Mesenteric fat pad (tissue), 1 donor: ENCODE measurements at places on chromosomes 11 and 22. TPM values are rescaled to one million over a fixed set of nuclear protein-coding genes. Genes with fewer than 3 reads are reported as not detected.
A peak's percentile ranks its signal among the peaks of the same experiment; 100 is the strongest.

The APOL5 gene
- not detected for total RNA-seq

The TEX12 gene
- not detected for total RNA-seq

The MAPK8IP2 gene
- 0.58 TPM for total RNA-seq

The MPEG1 gene
- 71.5 TPM for total RNA-seq

The B3GAT1 gene
- 0.32 TPM for total RNA-seq

The HIPK3 gene
- total RNA-seq, result 219 TPM

The NCAM1 gene
- total RNA-seq, result 3.1 TPM

The AIP gene
- total RNA-seq, result 39.5 TPM

The IGLL1 gene
- not detected for total RNA-seq

The TMPRSS4 gene
- not detected for total RNA-seq

DNA sequence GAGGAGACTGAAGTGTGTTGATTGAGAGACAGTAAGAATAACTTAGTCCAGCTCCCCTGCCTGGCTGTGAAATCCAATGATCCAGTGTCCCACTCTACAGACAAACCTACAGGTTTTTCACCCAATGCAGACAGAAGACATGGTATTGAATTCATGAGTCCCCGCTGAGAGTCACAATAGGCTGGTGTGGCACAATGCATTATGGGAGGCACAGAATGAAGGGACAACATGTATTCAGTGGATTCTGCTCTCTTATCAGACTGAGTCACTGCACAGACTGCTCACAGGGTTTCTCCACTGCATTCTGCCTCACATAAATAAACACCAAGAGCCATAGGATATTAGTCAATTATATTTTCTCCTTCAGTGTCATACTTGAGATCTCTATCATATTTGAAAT, 55.2 kb upstream of the TOP3B start:
- DNase-seq, result no peak

GRCh38 chr22:50269573-50269969, 609 bp downstream of the MAPK11 start:
- DNase-seq, result no peak

- no peak for DNase-seq
Measured at GRCh38 chr22:49447837-49448236, 379.8 kb downstream of the BRD1 start.

GRCh38 chr11:77121096-77121640, 6.9 kb upstream of the MYO7A start:
- DNase-seq, result no peak

GRCh38 chr11:32435511-32435941, at the start of gene WT1:
Gene WT1 (minus strand): TSS chr11:32435539.
- DNase-seq, result no peak

- no peak for DNase-seq
Measured at GRCh38 chr11:79189601-79190000, 251.2 kb downstream of the TENM4 start.

DNA sequence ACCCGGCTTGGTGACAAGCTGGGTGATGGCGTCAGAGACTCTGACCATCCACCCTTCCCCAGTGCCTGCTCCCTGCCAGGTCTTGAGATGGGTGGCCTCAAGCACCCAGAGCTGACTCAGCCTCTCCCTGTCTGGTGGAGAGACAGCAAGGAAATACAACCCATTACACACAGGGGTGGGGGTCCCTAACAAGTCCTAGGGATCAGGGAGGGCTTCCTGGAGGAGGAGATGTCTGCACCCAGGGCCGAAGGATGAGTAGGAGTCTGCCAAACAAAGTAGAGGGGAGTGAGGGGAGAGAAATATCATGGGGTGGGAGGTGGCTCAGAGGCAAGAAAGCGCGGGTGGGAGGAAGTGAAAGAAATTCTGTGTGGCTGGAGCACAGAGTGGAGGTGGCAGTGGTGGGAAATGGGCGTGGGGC, 6.8 kb downstream of the MAFF start:
- DNase-seq, result no peak

- DNase-seq, result no peak
Measured at GRCh38 chr11:34234086-34234740, 123.6 kb downstream of the ABTB2 start.

DNA sequence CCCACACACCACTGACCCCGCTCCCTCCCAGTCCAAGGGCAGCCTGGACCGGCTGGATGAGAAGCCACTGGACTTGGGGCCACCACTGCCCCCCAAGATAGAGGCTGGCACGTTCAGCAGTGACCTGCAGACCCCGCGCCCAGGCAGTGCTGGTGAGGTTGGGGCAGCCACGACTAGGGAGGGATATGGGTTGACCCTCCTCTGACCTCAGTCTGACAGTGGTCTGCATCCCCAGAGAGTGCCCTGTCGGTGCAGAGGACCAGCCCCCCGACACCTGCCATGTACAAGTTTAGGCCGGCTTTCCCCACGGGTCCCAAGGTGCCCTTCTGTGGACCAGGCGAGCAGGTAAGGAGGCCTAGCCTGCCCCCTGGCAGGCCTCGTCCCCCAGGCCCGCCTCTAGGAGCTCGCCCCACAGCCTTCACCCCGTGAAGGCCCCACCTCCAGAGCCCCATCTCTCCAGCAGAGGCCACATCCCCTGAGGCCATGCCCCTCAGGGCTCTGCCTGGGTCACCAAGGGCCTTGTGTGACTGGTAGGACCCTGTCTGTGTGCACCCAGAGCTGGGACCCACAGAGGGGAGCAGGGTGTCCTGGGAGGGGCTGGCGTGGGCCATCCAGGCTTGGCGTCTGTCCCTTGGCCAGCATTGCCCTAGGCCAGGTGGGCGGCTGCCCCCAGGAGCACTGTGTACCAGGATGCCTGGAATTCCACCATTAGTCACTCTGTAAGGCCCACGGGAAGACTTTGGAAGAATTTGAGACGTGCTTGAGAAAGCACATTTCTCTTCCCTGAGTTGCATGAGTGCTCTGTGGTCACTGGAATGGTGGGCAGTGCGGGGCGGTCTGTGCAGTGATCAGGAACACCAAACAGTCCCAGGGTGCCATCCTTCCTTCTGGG, 9.4 kb downstream of the CCDC188 start:
- DNase-seq, result no peak

- DNase-seq, result no peak
Measured at GRCh38 chr22:25110846-25111578, 88.6 kb upstream of the CRYBB3 start.

DNA sequence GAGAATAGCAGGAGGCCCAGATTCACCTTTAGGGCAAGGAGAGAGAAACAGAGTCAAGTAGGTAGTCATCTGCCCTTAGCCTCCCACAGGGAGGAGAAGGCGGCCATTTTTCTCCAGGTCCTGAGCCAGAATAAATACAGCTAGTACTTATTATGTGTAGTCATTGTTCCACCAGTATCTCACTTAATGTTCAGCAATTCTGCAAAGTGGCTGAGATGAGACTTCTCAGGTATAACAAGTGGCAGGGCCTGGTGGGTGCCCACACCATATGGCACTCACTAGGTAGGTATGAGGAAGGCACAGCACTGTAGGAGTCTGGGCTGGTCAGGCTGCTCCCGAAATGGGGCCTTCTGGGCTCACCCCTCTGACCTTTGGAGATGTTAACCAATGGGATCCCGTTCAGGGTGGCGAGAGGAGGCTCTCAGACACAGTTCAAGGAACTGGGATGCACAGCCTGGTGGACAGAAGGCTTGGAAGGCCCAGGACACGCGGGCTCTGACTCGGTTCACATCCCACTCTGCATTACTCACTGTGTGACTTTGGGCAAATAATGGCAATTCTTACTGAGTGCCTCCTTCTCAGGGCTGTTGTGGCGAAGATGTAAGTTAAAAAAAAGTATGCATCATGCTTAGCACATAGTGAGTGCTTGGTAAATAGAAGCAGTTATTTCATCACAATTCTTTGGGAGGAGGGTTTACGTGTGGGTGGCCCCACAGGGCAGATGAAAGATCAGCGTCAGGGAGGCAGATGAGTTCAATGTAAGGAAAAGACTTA, 25.1 kb downstream of the RTN4RL2 start:
- DNase-seq, result no peak

DNA sequence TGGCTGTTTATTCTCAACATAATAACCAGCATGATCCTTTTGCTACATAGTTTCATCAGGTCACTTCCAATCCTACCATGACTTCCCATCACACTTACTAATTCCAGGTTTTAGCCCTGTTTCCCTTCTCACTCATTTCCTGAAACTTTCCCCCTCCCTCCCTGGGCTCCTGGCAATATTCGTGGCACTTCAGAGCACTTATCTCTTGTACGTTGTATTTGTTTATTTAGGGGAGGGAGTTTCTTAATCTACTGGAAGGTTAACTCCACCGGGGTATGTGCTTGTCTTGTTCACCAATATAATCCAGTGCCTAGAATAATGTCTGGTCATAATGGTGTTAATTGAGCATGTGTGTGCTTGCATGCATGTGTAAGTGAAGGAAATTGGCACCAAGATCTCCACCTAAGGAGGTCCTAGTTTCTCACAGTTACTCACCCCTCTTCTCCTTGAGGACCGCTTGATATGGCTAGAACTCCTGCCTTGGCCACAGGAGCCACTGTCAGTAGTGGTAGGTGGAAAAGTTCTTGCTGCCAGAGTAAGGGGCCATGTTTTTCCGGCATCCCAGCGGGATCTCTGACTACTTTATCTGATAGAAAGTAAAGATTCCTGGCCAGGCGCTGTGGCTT, 11.7 kb downstream of the EIF3L start:
- DNase-seq, result no peak

DNA sequence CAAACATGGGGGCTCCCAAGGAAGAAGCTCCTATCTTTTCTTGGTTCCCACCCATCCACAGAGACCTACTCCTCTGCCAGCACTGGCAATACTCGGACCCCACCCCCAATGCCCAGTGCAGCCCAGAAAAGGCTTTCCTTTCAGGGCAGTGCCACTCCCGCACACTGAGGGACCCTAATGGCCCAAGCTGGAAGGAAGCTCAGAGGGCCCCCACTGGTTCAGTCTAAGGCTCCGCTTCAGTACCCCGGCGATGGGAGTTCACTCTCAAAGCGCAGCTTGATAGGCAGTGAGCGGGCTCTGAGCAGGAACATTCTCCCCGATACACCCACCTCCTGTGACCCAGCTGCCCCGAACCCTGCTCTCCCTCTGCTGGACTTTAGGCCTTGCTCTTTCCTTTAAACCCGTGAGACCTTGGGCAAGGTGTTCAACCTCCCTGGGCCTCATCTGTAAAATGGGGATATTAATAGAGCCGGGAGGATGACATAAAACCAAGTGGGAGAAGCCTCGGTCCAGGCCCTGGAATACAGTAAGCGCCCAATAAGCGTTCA, 48.4 kb downstream of the CHRDL2 start:
- peak; percentile 43 for DNase-seq

GRCh38 chr11:34160049-34160721, 54.8 kb downstream of the NAT10 start:
- DNase-seq, result no peak

- DNase-seq, result no peak
Measured at GRCh38 chr22:49510718-49511117, 317.0 kb downstream of the BRD1 start.

- no peak for DNase-seq
Measured at GRCh38 chr11:113034576-113034975, 73.4 kb downstream of the NCAM1 start.

- DNase-seq, result no peak
Measured at GRCh38 chr11:44101098-44101497, 5.6 kb downstream of the EXT2 start.

DNA sequence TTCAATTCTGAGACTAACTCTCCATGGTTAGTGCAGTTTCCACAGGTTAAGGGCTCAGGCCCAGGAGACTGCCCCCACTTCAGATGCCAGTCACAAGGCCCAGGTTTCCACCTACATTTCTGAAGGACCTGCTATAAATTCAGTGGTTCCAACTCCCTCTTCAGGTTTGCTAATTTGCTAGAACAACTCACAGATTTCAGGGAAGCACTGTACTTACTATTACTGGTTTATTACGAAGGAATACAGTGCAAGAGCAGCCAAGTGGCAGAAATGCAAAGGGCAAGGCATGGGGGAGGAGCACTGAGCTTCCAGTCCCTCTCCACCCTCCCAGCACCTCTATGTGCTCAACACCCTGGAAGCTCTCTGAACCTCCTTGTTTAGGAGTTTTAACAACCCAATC, 39.3 kb upstream of the SPON1 start:
- no peak for DNase-seq

DNA sequence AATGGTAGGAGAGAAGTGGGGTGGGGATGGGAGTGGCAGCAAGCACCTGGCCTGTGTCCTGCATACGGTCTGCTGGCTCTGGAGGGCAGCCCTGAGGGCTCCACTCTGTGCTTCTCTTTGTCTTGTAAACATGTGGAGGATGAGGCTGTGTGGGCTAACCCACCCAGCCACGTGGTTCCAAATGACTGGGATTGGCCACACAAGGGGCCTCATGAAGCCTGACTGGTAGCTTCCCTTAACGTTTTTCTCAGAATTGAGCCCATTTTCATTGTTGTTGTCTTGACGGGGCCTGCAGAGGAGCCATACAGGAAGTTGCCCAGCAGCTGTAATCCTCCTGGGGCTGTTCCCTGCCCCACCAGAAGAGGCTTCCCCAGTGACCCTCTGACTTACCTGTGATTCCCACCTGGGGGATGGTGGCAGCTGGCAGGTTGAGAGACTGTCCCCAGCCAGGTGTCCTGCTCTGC, 18.0 kb downstream of the DERL3 start:
- DNase-seq, result no peak
